ENCODE measurements at places on chromosomes 3 and 15. TPM values are rescaled to one million over a fixed set of nuclear protein-coding genes. Genes with fewer than 3 reads are reported as not detected.

- DNase-seq = no peak
These were observed 25.2 kb downstream of the FEM1B start for GRCh38 chr15:68302729-68303128.

DNA sequence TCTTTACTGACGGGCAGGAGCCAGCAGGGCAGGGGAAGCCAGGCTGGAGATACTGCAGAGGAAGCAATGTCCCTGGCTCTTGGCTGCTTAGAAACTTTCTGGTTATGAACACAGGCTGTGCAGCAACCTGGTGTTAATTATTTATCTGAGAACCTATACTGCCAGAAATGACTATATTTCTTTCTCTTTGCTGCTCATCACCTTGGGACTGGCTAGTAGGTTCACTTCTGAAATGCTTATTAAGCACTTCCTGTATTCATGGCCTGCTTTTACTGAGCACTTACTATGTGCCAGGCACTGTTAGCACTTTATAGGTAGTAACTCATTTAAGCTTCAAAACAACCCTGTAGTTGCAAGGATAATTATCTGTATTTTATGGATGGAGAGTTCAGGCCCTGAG, 57.6 kb downstream of the RAB11A start:
- DNase-seq = no peak

GRCh38 chr3:137610723-137611122, 153.4 kb upstream of the SOX14 start:
- no peak for DNase-seq

- no peak for DNase-seq
These were observed 8.7 kb upstream of the ACSBG1 start for GRCh38 chr15:78243058-78243457.

DNA sequence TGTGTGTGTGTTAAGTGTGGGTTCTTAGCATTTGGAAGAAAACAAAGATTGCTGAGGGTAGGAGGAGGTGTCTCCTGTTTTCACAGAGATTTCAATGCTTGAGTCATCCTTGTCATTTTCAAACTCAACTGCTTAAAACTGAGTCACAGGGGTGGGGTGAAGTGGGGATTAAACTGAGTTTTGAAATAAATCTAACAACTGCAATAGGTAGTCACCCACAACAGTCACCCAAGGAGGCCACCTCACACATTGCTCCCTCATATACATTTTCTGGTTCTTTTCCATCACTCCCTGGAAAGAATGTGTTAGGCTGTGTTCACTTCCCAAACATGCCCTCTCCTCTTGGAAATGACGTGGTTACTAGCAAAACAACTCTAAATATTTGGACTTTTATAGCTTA, 187.7 kb upstream of the CMC1 start:
- no peak for DNase-seq

DNA sequence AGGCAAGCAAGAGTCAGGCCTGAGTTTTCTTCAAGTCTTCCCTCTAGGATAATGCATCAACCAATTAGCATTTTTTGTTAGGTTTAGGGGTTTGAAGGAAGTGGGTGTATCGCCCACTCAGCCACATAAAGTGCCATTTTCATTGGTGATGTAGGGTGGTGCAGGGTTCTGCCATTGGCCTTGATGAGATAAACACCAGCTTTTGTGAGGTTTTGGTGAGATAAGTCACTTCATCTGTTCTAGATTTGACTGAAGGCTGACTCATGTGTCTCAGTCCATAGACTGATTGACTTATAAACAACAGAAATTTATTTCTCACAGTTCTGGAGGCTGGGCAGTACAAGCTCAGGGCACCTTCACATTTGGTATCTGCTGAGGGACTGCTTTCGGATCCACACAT, 84.5 kb upstream of the C3orf80 start:
- no peak for DNase-seq

- DNase-seq = no peak
These were observed 24.2 kb downstream of the ATP13A4 start for GRCh38 chr3:193530231-193531165.

CADM2 gene
- total RNA-seq = not detected

CAMK2N2 gene
- total RNA-seq = 0.14 TPM

GRIP2 gene
- not detected for total RNA-seq

LRRC3B gene
- not detected for total RNA-seq

LPP gene
- total RNA-seq = 41.4 TPM

PLOD2 gene
- total RNA-seq = 2.0 TPM

CLDN1 gene
- total RNA-seq = 0.33 TPM

RTP4 gene
- total RNA-seq = 3.0 TPM

CCRL2 gene
- 1.7 TPM for total RNA-seq

C3orf70 gene
- 0.05 TPM for total RNA-seq
